ENCODE measurements at places on chromosomes 12 and 14.

GRCh38 chr12:112261559-112261958 lies 120.7 kb downstream of the HECTD4 start:
- DNase-seq = peak; percentile 18

DNA sequence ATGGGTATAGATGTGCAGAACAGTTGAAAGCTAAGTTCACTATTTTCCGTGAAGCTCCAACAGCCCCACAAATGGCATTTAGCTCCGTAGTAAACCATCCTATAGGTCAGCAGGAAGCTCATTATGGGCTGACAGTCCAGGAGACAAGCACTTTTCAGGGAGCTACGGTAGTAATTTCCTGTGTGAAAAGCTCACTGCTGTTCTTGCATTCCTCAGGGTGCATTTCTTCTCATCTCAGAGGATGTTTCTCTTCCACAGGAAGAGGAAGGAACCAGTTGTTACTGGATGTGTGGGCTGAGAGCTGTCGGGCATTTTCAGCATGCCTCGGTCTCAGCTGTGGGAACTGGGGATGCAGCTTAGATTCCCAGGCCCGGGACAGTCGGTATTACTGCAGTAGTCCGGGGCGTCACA lies 72.8 kb downstream of the GALNT4 start:
- DNase-seq = no peak

- no peak for DNase-seq
These were observed 17.4 kb upstream of the KRT7 start for GRCh38 chr12:52215587-52216031.

GRCh38 chr12:52193991-52194390 lies 2.2 kb upstream of the KRT80 start:
- DNase-seq = no peak

DNA sequence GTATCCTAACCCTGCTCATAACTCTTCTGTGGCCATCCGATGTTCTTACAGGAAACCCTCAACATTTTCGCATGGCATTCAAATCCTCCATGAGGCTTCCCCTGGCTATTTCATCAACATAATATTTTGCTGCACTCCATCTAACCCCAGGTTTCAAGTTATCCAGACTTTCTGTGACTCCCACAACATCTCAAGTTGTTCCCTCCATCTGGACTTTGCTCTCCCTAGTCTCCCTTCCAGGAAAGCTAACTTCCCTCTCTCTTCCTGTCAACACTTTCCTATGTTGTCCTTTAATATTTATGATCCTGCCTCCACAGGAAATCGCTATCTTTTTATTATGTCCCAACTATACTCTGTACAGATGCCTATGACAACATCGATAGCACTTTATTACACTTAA lies 146.1 kb downstream of the METTL25 start:
- no peak for DNase-seq

GRCh38 chr12:71139153-71139735 lies 18.6 kb downstream of the TSPAN8 start:
- DNase-seq = no peak

- peak; percentile 73 for DNase-seq
These were observed at the start of gene SBNO1 for GRCh38 chr12:123364532-123365024. Gene SBNO1 (minus strand): TSS chr12:123364847. CDS start chr12:123350441, 14,406 bp downstream.

- no peak for DNase-seq
These were observed 73.8 kb upstream of the OSBPL8 start for GRCh38 chr12:76633415-76633814.

- DNase-seq = no peak
These were observed 65.9 kb downstream of the ACACB start for GRCh38 chr12:109182041-109182839.

DNA sequence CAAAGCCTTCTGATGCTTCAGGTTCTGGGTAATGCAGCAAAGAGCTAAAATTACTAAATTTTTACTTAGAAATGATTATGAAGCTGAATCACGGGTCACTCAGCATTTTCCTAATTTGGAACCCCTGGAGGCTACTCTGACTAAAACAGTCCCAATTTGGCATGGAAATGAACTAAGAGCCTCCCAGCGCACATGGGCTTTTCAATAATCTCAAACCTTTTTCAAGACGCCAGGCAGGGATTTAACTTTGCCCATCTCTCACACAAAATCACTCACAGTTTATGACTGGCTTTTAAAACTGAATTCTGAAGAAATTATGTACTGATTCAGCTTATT lies 68.3 kb downstream of the LLPH start:
- DNase-seq = no peak

- DNase-seq = no peak
These were observed 41.0 kb downstream of the CCDC91 start for GRCh38 chr12:28231248-28231647.

DNA sequence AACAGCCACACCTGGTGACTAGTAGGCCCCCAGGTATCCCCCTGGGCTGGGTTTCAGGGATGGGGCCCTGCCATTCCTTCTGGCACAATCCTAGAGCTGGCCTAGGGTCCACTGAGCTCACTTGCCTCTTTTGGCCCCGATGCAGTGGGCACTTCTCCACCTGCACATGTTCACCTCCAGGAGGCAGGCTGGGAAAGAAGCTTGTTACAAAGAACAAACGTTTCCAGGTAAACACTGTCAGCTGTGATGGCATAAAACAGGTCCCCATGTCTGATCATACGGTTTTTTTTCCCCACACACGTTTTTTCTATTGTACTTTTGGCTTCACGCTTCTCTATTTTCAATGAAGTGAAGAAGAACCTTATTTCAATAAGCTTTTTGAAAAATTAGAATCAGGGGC lies 15.8 kb upstream of the HVCN1 start:
- DNase-seq = no peak

DNA sequence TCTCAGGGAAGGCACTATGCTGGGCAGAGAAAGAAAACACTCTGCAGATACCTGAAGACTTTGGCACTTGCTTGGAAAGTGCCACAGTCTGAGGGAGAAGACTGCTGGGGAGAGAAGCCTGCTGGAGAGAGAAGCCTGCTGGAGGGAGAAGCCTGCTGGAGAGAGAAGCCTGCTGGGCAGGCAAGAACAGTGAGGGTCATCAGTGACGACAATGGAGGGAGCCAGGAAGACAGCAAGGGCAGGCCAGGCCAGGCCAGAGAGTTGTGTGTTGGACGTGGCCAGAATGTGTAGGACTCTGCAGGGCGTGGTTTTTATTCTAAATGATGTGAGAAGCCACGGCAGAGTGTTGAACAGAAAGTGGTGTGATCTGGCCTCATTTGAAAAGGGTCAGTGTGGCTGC lies 185.3 kb upstream of the ABCD2 start:
- no peak for DNase-seq

DNA sequence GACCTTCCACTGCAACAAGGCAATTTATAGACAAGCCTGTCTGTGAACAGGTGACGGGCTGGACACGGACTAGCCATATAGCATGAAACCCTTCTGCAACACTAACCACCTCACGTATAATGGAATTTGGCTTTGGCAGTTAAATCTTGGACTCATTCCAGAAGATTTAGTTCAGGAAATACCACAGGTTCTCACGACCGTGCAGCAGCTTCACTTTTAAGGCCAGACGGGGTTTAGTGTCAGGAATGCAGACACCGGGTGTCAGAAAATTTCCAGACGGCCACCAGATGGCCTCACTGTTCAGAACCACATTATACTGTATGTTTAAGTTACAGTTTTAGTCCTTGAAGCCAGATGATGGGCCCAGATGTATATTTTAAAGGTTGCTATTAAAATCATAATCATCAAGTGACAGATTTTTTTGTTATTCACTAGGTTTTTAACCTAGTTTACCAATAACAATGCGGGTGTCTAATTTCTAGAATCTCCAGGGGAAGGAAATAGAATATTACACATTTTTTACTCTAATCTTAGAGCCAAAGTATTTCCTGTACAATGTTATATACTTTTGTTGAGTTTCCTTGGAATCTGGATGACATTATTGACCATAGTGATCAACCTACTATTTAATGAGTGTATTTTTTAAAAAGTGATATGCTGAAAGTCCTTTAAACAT lies 90.5 kb upstream of the TMPO start:
- peak; percentile 49 for DNase-seq

- DNase-seq = no peak
These were observed 89.1 kb downstream of the C12orf75 start for GRCh38 chr12:105419606-105420005.

DNA sequence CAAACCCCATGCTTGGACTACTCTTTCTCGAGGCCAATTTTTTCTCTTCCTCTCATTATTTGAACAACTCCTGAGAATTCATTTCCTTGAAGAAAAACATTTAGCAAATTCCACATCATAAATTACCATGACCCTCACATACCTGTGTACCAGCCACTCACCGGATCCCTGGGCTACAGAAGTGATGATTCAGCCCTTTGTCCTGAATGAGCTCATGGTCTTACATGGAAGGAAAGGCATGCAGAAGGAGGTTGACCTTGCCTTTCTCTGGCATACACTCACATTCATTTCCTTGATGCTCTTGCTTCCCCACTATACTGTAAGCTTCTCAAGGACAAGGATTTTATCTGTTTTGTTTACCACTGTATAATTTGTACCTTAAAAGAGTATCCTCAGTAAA lies 191.5 kb downstream of the SLC5A8 start:
- peak; percentile 54 for DNase-seq

- DNase-seq = no peak
These were observed 6.3 kb downstream of the TSPAN11 start for GRCh38 chr12:30932881-30933280.

GRCh38 chr14:49687942-49688700 lies at the start of gene POLE2:
Gene POLE2 (minus strand): TSS chr14:49688214. CDS start chr14:49688203, 11 bp downstream.
- DNase-seq = peak; percentile 25

- no peak for DNase-seq
These were observed 11.9 kb downstream of the PLD4 start for GRCh38 chr14:104936361-104937155.

DNA sequence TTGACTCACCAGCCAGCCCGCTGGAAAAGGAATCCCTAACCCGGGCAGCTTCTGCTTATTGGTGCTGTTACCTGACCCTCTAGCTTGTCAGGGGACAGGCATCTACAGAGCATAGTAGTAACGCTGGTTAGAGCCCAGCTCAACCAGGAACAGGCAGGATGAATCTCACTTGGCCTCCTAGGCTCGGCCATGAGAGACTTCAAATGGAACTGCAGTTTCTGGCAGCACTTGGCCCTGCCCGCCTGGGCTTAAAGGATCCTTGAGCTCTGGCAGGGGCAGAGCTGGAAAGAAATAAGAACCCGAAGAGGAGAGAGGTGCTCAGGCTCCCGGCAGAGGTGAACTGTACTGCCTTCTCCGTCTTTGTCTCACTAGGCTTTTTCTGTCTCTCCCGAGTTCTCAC lies 2.3 kb upstream of the LHX5 start:
- peak; percentile 48 for DNase-seq

- DNase-seq = no peak
These were observed 7.4 kb downstream of the UBE2N start for GRCh38 chr12:93434256-93434865.

DNA sequence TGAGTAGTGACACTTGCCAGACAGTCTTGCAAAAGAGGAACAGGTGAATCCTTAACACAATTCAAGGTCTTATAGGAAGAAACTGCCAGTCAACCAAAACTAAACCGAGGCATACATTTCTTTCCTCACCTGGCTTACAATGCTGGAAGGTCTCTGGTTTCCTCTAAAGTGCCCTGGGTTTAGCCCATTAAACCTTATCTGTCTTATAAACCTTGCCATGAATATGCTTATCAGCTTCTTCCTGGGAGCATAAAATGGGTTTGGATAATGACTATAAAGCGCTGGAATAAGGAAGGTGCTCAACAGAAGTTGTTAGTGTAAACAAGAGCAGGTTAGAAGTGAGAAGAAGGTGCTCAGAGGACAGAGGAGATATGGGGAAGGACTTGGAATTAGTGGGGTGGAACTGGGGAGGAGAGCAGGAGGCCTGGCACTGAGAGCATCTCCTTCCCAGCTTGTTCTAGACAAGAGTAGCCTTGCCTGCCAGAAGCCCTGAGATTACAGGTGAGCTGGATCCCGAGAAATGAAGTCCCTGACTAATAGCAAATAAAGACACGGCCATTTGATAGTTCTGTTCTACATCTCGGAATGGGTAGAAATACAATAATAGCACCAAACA lies 14.1 kb upstream of the GPRC5A start:
- DNase-seq = no peak

DNA sequence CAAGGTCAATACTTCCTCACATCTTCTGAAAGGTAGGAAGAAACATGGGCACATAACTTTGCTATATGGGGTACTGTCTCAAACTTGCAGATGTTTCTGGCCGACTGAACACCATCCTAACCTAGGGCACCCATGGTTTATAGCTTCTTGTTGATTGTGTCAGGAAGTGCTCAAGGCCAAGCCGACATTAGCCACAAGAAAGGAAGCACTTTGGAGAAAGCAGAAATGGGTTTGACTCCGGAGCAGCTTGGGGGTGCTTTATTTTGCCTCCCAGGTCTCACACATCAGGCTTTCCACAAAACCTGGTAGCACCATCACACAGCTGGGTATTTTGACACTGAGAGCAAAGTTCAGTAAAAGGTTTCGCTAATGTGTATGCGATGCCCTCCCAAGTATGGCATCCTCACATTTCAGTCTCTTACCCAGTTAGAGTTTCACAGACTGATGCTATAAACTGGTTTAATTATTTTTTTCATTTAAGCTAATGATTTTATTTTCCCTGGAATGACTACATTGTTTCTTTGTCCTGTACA lies 25.2 kb upstream of the BHLHE41 start:
- DNase-seq = no peak

DNA sequence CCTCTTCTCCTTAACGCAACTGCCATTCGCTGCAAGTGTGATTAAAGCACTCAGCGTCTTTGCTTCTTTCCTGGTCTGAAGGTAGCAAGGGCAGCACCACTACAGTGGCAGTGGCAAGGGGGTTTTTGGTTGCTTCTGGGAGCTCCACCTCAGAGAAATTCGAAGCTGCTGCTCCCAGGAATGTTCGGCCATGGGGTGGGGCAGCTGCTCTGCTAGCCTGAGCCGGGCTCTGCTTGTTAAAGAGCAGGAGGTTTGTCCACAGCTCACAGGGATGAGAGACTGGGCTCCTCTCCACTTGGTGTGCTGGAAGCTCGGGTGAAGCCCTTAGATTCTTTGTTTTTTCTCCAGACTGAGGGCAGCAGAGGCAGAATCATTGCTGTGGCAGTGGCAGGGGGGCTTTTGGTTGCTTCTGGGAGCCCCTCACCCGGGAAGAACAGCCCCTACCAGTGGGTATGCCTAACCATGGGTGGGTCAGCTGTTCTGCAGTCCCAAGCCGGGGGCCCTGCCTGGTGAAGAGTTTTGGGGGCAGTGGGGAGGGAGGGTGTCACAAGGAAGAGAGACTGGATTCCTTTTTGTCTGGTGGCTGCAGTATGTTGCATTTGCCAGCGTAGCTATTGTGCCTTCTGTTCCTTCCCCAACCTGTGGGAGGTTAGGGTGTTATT lies 340.2 kb downstream of the AEBP2 start:
- no peak for DNase-seq

GRCh38 chr12:19158923-19159322 lies 29.4 kb downstream of the PLEKHA5 start:
- DNase-seq = no peak

DNA sequence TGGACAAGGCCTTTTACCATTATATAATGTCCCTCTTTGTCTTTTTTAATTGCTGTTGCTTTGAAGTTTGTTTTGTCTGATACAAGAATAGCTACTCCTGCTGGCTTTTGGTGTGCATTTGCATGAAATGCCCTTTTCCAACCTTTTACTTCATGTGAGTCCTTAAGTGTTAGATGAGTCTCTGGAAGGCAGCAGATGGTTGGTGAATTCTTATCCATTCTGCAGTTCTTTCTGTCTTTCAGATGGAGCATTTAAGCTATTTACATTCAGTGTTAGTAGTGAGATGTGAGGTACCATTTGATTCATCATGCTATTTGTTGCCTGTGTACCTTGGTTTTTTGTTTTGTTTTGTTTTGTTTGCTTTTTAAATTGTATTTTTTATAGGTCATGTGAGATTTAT lies 208.3 kb downstream of the GPHN start:
- no peak for DNase-seq

- peak; percentile 23 for DNase-seq
These were observed 59.8 kb upstream of the C12orf71 start for GRCh38 chr12:27142101-27142721.

- no peak for DNase-seq
These were observed 4.8 kb downstream of the HOXC5 start for GRCh38 chr12:54037360-54038283.
